ENCODE measurements at places on chromosomes 2 and 18.

DNA sequence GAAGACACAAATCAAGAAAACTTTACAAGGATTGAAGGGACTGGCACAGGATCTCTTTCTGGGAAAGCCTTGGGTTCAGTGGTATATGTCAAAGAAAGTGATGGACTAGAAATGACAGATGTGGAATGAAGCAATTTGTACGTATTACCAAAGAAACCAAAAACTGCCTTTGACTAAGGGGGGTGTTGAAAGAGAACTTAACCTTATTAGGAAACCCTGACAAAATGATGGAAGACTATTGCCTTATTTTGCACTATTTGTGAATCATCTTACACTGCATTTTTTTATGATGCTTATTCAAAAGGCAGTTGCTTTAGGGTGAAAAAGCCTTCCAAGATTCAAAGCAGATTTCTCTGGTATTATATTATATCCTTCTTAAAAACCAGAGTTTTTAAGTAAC, 4.0 kb downstream of the TSGA10 start:
- no peak for DNase-seq

- no peak for DNase-seq
Measured at GRCh38 chr2:223590964-223591363, 11.2 kb downstream of the SCG2 start.

GRCh38 chr18:63138436-63139340, 180.9 kb downstream of the BCL2 start:
- no peak for DNase-seq

- no peak for DNase-seq
Measured at GRCh38 chr2:67013821-67014220, 383.3 kb upstream of the ETAA1 start.

DNA sequence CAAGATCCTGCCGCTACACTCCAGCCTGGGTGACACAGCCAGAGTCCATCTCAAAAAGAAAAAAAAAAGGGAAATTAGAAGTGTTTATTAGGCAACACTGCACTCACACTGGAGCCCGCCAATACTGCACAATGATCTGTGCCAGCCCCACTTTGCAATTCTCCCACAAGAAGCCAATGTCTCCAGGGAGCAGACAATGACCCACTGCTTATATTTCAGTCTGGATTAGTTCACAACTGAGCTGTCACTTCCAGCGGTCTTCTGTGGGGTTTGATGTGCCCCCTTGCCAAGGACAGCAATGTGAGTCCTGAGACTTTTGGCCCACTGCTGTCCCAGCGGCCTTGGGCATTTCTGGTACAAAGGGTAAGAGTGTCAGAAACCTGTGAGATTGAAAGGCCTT, 85.6 kb upstream of the PPM1B start:
- no peak for DNase-seq

GRCh38 chr18:23918395-23919032, 96.0 kb upstream of the TTC39C start:
- DNase-seq = peak; percentile 72

DNA sequence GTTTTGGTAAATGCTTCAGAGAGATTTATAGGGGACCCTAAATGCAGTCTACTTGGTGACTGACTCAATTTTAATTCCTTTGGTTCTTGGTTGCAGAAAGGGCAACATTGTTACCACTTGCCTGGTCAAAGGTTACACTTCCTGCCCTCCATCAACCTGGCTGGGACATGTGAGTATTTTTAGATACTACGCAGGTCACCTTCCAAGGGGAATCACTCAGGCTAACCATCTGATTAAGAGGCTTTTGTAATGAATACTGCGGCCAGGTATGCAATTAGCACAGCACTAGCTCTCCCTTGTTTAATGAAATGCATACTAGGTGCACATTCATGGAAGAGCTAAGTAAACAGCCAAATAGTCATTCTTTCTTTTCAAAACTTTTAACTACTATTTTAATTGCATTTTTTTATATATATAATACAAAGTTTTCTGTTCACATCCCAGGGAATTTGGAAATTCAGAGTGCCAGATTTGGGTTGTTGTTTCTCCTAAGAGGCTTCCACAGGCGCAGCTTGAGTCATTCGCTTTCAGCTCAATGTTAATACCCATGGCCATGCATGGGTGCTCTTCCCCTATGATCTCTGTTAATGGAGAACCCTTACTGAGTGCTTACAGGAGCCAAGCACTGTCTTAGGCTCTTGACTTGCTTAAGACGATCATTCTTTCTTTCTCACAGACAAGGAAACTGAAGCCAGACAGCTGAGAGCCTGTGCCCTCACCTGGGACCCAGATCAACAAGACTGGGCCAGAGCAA, 152.2 kb downstream of the MTX2 start:
- DNase-seq = no peak

- DNase-seq = no peak
Measured at GRCh38 chr2:221997100-221997499, 301.7 kb downstream of the PAX3 start.

GRCh38 chr2:67895227-67895941, 167.4 kb downstream of the C1D start:
- DNase-seq = no peak

GRCh38 chr2:113203217-113203530, 29.4 kb downstream of the PSD4 start:
- no peak for DNase-seq

DNA sequence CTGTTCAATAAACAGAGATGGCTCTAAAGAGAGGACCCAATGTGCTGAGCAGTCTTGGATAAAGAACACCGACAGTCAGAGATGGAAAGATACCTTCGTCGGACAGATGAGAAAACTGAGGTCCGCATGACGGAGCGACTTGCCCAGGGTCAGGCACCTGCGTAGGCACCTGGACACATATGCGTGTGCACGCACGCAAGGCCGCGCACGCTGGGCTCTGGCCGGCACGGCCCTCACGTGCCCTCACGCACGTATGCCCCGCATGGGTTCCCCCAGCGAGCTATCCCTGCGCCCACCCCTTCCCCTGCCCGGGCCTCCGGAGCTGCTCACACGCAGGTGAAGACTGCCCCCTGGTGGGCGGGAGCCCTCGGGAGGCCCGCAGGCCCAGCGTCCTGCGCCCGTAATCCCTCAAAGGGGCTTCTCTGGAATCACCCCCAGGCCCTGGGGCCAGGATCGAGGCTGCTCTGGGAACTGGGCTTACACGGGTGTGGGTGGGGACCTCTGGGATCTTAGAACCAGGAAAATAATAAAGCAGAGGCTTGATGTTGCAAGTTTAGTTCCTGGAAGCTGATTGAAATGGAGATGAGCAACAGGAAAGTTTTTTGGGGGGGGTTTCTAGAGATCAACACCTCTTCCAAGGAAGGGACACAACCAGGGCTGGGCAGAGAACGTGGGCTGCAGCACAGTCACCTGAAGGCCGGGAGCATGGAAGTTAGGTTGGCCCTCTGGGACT, 246.3 kb downstream of the TNS1 start:
- peak; percentile 17 for DNase-seq

- no peak for DNase-seq
Measured at GRCh38 chr2:106053116-106053515, 141.0 kb downstream of the UXS1 start.

GRCh38 chr2:199455545-199456382, 2.0 kb downstream of the SATB2 start:
- DNase-seq = no peak

DNA sequence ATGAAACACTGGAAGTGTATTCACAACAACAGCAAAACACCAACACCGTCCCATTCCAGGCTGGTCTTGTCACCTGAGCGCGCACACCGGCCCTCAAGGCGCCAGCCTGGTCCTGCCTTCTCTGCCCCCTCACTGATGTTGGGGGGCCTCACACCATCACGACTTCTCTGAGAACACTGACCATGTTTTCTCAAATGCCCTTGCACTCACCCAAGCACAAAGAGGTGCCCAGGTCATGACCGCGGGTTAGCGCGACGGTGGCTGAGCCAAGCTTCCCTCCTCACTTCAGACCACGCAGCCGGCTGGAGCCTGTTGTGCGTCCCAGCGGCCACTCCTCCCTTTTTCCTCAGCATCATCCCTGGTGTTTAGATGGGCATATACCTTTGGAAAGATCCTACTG, 101.3 kb upstream of the SALL3 start:
- DNase-seq = no peak

DNA sequence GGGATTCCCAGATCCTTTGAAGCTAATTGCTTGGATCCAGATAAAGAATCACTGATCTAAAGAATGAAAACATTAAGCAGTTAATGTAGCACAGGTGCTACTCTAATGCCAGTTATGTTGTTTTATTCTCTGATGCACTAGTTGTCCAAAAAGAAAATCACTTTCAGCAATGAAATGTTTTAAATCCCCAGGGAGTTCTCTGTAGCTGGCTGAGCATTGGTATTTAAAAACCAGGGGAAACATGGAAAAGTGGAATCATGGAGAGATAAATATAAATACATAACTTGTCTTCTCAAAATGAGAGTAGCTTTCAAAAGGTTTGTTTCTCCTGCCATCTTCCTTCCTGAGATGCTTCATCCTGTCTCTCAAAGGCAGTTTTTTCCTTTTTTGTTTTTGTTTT, 37.7 kb downstream of the CD302 start:
- DNase-seq = no peak

DNA sequence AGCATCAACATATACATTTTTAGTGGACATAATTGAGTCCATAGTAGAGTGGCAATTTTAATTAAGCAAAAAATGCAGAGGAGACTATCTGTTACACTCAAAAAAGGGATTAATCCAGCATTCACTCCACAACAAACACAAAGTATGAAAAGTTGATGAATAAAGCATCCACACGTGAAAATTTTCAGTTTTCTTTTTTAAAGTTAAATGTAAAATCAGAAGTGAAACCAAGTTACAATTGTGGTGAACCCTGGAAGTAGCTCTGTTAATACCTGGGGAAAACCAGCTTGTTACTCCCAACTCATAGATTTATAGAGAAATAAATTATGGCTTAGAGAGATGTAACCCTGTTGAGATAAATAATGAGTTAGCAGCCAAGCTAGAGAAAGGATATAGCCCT, 807.8 kb downstream of the TRIB2 start:
- no peak for DNase-seq

DNA sequence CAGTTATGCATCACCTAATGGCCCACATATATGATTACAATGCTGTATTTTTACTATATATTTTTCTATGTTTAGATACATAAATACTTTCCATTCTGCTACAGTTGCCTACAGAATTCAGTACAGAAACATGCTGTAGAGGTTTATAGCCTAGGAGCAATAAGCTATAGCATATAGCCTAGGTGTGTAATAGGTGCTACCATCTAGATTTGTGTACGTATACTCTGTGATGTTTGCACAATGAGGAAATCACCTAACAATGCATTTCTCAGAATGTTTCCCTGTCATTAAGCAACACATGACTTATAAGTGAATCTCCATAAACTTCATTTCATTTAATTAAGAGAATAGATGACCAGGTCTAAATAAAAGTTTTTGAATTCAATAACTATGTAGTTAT, 43.5 kb downstream of the SLC38A11 start:
- DNase-seq = no peak

Data from activated naive CD4-positive, alpha-beta T cell (primary cell).